H4 (cell line): ENCODE measurements at places on chromosomes 12 and 14. TPM values are rescaled to one million over a fixed set of nuclear protein-coding genes. Genes with fewer than 3 reads are reported as not detected.

GRCh38 chr12:98399532-98399931, 115.9 kb upstream of the TMPO start:
- peak; percentile 72 for DNase-seq

DNA sequence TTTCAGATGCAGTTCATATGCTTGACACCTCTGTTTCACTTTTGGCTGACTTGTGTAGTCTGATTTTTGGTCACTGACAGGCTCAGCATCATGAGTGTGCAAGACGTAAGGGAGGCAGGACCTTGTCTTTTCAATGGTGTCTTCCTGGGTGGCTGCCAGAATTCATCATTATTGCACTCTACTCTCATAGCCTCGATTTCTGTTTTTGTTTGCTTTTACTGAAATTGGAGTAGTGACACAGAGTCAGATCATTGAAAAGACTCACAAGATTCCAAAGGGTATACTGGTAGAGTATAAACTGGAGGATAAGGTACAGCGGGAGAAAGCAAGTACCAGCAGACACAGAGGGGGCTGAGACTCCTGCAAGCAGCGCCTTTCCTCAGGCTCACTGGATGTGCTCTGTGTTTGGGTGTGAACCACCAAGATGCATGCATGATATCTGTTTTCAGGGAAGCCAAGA, 126.3 kb upstream of the FGD4 start:
- no peak for DNase-seq

DNA sequence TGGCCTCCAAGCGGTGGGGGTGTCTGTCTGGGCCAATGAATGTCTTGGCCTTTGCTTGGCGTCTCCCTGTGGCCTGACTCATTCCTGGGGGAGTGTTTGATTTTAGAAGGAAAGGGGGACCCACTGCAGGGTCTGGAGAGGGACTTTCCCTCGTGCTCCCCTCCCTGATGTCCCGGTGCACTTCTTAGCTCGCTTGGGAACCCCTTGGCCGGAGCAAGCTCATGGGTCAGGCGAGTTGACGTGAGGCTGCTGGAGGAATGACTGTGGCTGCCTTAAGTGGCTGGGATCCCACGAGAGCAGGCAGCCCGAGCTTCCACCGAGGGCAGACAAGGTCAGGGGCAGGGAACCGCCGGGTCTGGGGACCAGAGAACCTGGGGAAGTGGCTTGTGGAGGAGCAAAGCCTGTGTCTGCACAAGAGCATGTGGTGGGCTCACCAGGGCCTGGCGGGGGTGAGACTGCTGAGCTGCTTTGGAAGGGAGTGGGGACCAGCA, 218.4 kb upstream of the C14orf180 start:
- DNase-seq: no peak

GRCh38 chr12:130478786-130479185, 141.1 kb downstream of the PIWIL1 start:
- DNase-seq: no peak

GRCh38 chr12:12872139-12872933, 19.0 kb upstream of the GPRC5A start:
- no peak for DNase-seq

GRCh38 chr14:61661471-61662400, 33.6 kb upstream of the HIF1A start:
- no peak for DNase-seq

DNA sequence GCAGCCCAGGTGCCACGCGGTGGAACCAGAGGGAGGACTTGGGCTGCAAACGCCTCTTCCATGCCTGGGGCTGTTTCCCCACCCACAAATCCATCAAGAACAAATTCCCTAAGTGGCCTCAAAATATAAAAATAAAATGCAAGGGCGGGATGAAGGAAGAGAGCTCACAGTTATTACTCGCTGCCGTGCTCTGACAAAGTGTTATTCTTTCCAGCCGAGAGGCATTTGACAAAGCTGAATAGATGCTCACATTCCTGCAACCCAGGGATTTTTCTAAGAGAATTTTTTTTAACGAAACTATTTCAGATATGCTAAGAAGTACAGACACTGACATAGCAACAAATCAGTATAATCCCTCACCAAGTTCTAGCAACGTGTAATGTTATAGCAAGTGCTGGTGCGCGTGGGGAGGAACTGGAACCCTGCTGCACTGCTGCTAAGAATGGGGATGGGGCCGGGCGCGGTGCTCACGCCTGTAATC, 70.7 kb downstream of the SCARB1 start:
- DNase-seq: no peak

DNA sequence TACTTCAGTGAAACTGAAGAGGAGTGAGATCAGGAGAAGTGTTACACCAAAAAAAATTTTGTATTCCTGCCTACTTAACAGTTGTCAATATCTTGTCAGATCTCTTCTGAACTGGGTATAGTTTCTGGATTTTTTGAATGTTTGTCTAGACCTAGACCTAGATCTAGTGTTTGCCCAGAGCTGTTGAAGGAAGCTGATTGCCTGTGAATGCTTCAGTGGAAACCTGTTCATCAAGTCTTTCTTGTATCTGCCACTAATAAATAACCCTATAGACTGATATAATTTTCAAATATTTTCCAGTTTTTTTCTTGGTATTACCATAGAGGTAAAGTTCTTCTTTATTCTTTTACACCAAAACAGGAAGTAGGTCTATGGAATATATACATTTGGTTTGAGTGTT, 781.5 kb upstream of the FBXO33 start:
- no peak for DNase-seq

The SLC38A4 gene
- total RNA-seq: 0.74 and 1.1 TPM in 2 replicates

DNA sequence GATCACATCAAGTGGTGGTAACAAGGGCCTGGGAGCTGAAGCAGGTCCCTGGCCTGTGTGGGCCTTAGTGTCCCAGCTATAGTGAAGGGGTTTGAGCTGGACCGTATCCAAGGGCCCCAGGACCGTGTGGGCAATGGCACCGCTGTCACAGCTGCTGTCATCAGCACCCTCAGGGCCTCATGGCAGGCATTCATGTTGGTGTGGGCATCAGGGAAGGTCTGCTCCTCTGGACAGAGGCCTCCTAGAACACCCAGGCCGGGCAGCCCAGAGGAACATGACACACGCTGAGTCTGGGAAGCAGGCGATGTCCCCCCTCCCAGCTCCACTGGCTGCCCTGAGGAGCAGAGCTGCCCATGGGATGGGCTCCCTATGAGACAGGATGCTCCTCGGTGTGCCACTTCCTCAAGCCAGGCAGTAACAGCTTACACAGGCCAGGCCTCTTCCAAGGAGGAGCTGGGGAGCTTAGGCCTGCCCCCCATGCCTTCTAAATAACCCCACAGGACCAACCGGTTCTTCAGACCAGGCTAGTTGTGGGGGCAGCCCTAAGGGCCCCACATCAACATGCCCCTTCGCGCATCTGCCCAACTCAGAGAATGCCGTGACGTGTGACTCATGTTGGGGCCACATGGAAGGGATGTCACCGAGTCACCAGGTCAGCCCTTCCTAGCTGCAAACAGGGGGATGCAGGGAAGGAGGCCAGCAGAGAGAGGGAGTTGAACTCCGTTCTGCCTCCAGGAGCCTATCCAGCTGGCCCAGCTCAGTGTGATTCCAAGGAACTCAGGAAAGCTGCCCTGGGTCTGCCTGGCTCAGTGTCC, 80.4 kb downstream of the PITPNM2 start:
- no peak for DNase-seq

The DACT1 gene
- 10.1 and 11.7 TPM in 2 replicates for total RNA-seq

DNA sequence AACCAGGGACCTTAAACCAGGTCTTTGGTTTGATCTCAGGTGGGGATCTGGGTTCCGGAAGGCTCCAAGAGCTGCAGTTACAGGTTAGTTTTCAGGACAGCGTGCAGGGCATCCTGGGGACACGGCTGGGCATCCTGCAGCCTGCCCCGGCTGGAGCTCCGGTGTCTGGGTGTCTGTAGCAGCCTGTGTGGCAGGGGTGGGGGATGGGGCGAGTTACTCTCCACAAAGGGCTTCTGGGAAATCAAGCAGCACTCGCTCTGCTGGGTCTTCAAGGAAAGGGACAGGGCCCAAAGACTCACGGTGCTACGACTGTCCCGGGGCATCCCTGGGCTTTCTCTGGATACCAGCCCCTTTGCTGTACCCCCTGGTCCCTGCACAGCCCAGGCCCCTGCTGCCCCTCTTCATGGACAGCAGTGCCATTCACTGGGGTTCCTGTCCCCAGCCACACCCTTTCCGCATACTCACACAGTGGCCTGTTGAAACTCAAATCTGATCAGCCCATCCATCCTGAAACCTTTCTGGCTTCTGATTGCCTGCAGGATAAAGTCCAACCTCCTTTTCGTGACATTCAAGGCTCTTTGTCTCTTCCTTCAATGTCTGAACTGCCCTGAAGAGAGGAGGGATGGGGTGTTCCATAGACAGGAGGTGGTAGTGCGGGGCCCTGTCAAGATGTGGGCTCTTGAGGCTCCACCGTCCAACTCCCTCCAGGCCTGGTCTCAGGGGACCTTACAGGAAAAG, 22.2 kb upstream of the PPP1R13B start:
- DNase-seq: no peak

The MAP1LC3B2 gene
- 0.41 and 1.6 TPM in 2 replicates for total RNA-seq

DNA sequence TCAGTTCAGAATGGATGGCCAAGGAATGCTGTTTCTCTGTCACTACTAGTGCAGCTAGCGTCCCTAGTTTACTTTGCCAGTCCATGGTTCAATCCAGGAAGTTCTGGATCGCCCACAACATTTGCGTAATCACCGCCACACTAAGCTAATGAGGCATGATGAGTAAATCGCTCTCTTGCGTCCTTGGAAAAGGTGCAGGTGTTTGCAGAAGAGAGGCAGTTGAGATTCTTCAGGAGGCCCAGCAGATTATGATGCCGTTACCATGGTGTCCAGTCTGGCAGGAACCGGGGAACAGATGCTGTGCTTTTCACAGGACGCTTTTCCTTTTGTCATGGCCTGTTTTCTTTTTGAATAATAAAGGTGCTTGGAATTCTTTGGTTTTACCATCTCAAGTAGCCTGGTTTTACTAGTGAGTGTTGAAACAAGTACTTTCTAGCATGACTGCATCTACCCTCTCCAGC, 9.0 kb downstream of the TPH2 start:
- peak; percentile 50 for DNase-seq

GRCh38 chr14:104558231-104559027, 21.1 kb upstream of the C14orf180 start:
- DNase-seq: no peak

- DNase-seq: peak; percentile 74
These were observed 165.5 kb upstream of the ATP2B1 start for GRCh38 chr12:89874146-89874545.

The TOMM20L gene
- total RNA-seq: not detected in 2 replicates

GRCh38 chr12:54444206-54444605, 25.1 kb upstream of the ITGA5 start:
- no peak for DNase-seq

DNA sequence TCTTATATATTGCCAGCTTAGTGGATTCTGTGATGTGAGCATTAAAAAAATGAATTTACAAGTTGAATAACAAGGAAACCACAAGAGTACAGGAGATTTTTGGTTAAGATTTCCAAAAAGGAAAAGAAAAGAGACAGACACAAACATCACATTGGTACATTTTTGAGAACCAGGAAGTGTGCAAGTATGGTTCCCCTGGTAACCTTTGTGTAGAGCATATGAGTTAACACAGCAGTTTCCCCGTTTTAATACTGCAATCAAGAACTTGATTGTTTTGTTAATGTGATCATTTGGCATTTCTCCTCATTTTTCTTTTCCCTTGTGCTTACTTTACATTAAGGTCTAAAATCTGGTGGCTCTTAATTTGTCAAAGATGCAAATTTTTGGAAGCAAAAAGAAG, 490.4 kb upstream of the ATP2B1 start:
- DNase-seq: no peak

DNA sequence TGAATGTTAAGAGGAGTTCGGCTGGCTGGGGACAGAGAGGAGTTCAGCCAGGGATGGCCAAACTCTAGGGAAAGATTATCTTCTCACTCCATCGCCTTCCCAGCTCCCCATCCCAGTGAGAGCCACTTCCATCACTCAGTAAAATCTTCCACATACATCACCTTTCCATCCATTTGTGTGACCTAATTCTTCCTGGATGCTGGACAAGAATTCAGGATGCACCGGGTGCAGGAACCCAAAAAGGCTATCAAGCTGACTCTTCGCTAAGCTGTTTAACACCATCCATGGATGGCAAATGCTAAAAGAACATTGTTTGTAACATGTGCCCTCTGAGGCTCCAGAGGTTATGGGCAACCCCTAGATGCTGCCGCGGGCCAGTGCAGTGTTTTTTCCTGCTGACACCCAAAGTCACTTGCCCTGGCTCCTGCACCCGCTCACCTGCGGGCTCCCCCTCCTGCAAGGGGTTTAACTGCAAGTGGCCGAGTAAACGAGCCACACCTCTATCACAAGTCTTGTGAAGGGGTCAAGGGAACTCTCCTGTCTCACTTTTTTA, 216.0 kb upstream of the NPAS3 start:
- DNase-seq: no peak

The ANKS1B gene
- total RNA-seq: 1.8 TPM in 1 of 2 replicates, not detected in the other

The ZFHX2 gene
- total RNA-seq: 0.02 and 0.10 TPM in 2 replicates

DNA sequence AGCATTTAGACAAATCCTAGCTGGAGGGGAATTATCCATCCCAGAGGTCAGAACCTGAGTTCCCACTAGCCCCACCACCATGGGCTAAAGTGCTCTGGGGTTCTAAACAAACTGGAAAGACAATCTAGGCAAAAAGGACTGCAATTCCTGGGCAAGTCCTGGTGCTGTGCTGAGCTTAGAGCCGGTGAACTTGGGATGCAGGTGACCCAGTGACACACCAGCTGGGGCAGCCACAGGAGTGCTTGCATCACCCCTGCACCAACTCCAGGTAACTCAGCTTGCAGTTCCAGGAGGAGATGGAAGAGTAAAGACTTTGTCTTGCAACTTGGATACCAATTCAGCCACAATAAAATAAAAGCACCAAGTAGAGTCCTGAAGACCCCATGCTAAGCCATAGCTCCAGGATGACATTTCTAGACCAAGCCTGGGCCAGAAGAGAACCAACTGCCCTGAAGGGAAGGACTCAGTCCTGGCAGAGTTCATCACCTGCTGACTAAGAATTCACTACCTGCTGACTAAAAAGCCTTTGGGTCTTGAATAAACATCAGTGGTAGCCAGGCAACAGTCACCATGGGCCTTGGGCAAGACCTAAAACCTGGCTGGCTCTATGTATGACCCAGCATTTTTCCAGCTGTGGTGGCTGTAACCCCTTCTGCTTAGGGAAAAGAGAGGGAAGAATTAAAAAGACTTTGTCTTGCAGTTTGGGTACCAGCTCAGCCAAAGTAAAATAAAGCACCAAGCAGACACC, 223.4 kb upstream of the DIO2 start:
- peak; percentile 69 for DNase-seq

DNA sequence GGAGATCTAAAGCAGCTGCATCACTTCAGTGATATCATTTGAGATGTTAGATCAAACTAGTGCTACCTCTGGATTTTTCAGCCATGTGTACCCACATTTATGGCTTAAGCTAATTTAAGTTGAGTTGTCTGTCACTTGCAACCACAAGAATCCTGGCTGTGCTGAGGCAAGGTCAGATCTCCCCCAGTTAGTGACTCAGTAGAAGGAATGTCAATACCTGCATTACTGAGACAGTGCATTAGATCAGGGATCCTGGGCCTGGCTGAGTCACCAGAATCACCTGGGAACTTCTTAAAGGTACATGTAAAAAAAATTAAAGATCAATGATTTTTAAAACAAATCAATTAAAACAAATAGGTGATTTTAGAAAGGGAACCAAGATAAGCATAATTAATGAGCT, 84.6 kb upstream of the GRIN2B start:
- no peak for DNase-seq
